Inflammatory macrophage treated with lipopolysaccharide for 4 hours (primary cell): ENCODE measurements at places on chromosomes 3 and 15.

DNA sequence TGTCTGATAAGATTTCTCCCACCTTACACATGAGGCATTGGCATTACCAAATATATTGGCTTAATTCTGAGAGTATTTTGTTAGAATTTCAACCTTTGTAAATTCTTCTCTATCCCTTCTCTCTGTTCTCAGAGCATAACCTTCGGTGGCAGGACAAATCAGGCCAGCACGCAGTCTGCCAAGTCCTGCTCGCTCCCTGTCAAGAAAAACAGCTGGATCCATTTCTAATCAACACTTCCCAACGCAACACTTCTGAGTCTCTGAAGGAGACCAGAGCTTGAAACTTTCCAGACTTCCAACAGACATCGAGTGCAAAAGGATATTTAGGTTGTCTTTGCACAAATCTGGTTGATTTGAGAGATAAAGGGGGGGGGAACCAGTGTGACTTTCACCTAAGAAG is 125.7 kb downstream of the SV2B start:
- DNase-seq: no peak

- DNase-seq: no peak
These were observed 101.6 kb downstream of the MOBP start for GRCh38 chr3:39569095-39569494.

GRCh38 chr3:71968544-71968943 is 183.6 kb upstream of the PROK2 start:
- DNase-seq: no peak

GRCh38 chr3:107205358-107205757 is 171.9 kb upstream of the CCDC54 start:
- no peak for DNase-seq

DNA sequence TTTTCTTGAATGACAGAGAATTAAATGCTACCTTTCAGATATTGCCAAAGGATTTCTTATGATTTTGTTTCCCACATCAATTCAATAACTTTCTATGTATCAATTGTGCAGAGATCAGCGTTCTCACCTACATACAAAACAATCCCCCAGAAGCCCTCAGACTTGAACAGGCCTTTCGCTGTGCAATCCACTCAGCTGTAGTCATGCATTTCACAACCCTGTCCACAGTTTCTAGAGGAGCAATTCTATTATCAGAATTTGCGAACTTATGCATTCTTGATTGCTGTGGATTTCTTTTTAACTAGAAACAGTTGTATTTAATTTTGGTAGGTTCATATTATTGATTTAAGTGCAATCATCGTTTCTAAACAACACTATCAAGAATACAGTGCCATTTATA is 13.7 kb upstream of the ALCAM start:
- DNase-seq: peak; percentile 79

DNA sequence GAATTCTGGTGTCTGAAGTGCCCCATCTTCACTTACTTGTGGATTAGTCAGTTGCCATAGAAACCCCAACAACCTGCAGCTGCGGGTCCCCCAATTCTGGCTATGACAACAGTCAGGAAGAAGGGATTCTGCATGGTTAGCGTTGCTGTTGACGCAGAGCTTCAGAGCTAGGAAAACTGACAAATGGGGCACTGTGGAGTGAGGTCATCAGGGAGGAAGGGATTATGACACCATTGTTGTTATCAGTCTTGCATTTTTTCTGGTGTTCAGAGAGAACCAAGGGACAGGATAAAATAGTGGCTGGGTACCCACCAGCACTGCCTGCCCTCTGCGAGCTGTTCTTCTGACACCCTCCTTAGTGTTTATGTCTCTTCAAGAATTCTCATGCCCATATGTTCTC is 367.7 kb upstream of the ARRDC4 start:
- no peak for DNase-seq
